ENCODE measurements at places on chromosomes 7 and 10.

DNA sequence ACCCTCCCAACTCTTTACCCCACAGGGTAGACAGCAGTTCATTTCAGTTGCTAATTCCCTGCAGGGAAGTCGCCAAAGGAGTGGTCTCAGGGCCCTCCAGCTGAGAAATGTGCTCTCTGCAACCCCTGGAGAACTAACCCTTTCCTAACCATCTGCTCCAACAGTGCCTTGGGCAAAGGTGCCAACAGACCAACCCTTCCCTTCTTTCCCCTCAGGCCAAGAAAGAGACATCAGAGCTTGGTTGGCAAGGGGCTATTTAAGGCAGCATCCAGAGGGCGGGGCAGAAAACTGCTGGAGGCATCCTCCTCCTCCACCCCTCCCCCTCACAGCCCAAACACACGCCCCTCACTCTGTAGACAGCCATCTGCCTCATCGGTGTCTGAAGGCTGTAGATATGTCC is 1.7 kb downstream of the SORBS1 start:
- DNase-seq, result no peak

DNA sequence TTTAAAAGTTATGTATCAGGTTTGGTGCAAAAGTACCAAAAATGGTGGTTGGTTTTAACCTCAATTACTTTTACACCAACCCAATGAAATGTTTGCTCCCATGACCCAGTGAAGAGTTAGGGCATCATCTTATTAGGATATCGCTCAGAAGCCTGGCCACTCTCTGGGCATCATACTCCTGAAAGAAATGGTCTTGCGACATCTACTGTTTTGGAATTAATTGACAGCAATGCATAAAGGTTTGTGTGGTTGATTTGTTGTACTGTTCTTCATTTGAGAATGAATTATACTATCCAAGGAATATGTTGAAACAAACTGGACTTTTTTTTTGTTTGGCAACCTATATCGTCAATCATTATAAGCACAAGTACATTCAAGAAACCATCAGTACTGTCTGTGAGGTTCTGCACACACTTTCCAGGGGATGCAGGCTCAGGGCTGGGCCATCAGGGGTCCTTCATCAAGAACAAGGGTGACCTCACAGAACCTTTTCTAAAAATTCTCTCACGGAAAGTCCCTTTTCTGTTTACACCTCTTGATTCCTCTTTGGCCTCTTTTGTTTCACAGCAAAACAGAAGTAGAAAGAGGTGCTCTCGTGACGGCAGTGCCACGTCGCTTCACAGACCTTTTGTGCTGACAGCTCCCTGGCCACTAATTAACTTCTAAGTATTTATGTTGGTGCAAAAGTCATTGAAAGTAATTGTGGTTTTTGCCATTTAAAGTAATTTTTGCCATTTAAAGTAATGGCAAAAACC is 117.2 kb upstream of the KLF6 start:
- DNase-seq, result peak; percentile 60

DNA sequence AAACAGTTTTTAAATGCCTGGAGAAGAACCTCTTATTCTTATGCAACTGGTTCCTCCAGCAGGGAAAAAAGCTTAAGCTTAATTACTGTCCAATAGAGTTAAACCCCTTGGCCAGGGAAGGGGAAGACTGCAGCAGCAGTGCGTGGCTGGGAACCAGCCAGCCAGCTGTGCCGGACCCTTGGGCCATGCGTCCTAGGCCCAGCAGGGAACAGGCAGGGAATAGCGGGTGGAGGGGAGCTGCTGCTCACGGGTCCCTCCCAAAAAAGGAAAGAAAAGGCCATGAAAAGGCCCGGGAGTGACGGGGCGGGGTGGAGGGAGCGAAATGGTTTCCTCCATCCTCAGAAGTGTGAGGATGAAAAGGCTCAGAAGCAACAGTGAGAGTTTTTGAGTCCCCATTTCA is 35.2 kb upstream of the HECW1 start:
- no peak for DNase-seq

GRCh38 chr10:113616244-113617074 is 47.4 kb downstream of the NRAP start:
- DNase-seq, result no peak

GRCh38 chr10:75839020-75839419 is 407.6 kb downstream of the LRMDA start:
- DNase-seq, result no peak

GRCh38 chr10:32139223-32140073 is 83.2 kb upstream of the KIF5B start:
- DNase-seq, result peak; percentile 5

- no peak for DNase-seq
These were observed 6.6 kb upstream of the RELN start for GRCh38 chr7:103996017-103996551.

GRCh38 chr10:125627646-125628045 is 55.3 kb downstream of the TEX36 start:
- no peak for DNase-seq

DNA sequence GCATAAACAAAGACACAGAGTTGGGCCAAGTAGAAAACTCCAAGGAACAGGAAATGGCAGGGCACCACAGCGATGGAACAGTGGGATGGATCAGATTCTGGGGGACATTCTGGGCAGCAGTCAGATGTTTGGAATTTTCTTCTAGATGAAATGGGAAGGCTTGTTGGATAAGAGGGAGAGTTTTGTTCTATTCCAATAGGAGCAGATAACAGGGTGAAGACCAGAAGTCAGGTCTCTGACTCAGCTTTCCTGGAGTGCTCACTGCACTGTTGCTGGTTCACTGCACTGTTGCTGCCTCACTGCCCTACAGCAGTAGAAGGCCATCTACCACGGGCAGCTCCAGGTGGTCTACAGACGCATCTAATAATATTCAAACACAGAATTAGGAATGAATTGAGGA is 135.6 kb downstream of the ATE1 start:
- no peak for DNase-seq

DNA sequence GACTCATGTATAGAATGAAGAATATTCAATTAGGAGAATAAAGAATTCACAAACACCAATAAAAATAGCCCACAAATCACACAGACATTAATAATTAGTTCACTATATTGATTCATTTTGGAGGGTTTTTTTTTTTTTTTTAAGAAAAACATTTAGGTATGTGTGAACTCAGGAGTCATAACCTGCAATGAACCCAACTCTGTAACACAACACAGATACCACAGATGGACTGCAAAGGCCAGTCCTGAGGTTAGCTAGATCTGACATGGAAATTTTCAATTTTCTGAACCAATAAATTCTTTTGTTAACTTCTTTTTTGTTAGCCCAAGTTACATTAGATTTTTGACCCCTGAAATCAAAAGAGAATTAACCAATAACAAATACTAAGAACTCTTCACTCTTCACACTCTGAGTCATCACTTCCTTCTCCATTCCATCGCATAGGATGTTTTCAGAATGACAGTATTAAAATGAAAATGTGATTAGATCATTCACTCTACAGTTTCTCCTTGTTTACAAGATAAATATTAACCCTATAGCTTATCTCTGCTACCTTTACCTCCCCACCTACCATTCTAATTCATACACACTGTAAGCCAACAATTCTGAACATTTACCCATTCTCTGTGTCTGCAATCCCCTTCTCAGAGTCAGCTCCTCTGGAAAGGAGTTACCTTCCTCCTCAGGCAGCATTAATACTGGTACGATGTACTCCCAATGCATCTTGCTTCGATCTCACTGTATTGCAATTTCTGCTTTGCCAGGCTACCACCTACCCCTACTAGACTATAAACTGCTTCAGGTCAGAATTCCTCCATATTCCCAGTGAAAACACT is 141.5 kb downstream of the LRRN3 start:
- no peak for DNase-seq

GRCh38 chr7:81449105-81449504 is 320.7 kb downstream of the HGF start:
- DNase-seq, result no peak
